ENCODE measurements at places on chromosomes 11 and 22.

GRCh38 chr11:43359422-43359818 is 700 bp downstream of the TTC17 start:
- no peak for DNase-seq

DNA sequence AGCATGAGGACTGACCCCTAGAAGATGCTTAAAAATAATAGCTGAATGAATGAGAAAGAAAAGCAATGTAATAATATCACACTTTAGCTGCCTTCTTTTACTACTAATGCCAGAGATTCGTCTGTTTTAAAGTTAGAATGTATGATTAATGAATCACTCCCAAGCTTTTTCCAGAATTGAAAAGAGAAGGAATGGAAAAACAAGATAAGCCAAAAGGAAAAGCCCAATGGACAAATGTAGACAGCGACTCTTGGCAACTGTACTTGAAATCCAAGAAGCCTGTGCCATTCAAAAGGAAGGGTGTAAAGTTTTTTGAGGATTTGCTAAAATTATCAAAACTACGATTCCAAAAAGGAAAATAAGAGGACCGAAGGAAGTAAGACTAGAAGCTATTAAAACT is 40.8 kb upstream of the PAMR1 start:
- no peak for DNase-seq

DNA sequence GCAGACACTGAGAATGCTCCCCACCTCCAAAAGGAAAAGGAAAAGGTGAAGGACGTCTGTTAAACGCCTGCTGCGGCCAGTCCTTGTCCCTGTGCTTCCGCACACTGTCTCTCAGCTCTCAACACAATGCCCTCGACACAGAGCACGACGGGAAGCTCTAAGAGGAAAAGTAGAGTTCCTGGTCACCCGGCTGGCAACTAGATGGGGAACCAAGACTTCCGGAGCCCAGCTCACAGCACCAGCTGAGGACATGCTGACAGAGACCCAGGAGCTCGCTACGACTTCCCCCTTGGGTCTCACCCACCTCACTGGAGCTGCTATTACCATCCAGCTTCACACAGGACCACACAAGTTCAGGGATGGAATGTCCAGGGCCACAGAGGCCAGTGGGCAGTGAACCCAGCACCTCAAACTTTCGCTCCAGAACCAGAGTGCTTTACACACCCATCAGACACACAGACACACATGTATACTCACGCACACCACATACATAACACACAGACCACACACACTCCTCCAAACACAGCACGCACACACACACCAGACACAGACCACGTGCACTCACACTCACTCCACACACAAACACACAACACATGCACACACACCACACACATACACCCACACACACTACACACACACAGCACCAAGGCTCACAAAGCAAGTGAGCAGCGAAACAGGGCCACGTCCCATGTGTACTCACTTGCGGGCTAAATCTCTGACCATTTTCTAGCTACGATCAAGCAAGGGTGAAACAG is 9.6 kb downstream of the SULT4A1 start:
- DNase-seq = no peak

GRCh38 chr11:77183431-77183984 is 55.5 kb downstream of the MYO7A start:
- no peak for DNase-seq

DNA sequence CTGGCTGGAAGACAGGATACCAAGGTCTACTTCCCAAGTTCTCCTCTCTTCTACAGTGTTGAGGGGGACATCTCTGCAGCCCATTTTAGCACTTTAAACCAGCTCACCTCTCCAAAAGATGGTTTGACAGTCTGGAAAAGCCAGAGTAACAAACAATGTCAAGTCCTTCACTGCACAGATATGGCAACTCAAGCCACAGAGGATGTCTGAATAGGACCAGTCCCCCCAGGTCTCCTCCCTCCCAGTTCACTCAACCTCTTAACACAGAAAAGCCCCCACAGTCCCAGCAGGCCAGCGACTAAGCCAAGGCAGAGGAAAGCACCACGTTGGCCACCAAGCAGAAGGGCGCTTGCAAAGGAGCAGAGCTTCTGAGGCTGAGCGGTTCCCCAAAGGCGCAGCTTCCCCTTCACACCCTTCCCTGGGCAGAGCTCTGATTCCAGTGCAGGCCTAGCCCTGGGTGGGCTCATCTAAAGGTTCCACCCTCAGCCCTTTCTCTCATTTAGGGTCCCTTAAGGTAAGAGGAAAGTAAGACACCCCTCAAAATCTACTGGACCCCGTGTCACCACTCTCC is 62.7 kb downstream of the PAK1 start:
- no peak for DNase-seq

DNA sequence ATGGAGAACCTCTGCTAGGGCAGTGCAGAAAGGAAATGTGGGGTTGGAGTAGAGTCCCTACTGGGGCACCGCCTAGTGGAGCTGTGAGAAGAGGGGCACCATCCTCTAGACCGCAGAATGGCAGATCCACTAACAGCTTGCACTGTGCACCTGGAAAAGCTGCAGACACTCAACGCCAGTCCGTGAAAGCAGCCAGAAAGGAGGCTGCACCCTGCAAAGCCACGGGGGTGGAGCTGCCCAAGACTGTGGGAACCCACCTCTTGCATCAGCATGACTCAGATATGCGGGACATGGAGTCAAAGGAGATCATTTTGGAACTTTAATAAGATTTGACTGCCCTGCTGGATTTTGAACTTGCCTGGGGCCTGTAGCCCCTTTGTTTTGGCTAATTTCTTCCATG is 8.7 kb downstream of the TSKU start:
- no peak for DNase-seq

GRCh38 chr11:78504708-78505107 is 70.0 kb downstream of the NARS2 start:
- DNase-seq = no peak

DNA sequence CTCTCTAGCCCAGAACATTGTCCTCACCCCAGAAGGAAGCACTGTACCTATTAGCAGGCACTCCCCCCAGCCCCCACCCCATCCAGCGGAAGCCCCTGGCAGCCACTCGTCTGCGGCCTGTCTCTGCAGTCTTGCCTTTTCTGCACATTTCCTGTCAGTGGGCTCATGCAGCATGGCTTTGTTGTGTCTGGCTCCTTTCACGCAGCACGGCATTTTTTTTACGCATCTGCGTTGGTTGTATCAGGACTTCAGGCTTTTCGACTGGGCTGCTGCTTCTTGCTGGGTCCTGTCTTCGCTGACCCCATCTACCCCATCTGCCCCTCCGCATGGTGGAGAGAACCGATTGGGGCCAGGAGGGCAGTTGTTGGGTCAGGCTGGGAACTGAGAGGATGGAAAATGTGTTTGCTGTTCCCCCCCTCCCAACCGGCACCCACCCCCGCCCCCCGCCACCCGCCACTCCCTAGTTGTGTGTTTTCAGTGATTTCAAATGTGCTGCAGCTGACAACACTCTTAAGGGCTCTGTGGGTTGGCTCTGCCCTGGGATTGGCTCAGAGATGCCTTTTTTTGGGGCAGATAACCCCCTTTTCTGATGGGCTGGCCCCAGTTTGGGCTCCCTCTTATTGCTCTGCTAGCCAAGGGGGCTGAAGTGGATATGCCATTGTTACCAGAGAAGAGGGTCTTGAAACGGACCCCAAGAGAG is 110.0 kb downstream of the KIAA1671 start:
- DNase-seq = peak; percentile 51

DNA sequence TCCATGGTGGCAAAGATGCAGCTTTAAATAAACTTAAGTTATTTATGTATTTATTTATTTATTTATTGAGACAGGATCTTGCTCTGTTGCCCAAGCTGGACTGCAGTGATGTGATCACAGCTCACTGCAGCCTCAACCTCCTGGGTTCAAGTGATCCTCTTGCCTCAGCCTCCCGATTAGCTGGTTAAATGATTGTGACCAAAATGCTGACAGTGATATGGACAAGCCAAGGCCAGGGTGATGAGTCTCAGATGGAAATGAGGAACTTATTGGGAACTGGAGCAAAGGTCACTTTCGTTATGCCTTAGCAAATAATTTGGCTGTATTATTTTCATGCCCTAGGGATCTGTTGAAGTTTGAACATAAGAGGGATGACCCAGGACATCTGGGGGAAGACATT is 9.3 kb upstream of the LRP5 start:
- DNase-seq = no peak
